ENCODE measurements at places on chromosomes 7 and 10.

DNA sequence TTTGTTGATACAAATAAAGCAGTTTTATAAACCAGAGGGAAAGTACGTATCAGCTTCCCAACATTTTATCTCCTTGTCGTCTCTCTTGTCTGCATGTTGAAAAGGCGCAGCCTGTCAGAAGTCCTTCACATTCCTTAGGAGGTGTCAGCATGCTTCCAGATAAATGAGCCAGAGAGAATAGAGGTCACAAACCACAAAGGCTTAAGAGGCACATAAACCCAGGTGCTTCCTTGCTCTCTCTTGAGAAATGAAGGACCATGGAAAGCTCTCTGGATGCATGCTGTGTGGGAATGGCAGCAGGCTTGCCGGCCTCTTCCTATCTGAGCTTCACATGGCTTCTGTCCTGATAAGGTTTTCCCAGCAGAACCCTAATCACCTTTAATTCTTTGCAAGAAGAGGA, 448.5 kb downstream of the XPNPEP1 start:
- DNase-seq, result no peak

- DNase-seq, result no peak
These were observed 20.1 kb upstream of the COL13A1 start for GRCh38 chr10:69781576-69781975.

- no peak for DNase-seq
These were observed 62.2 kb downstream of the GRID1 start for GRCh38 chr10:86304436-86304835.

GRCh38 chr10:130987401-130987800, 324.1 kb downstream of the TCERG1L start:
- DNase-seq, result no peak

DNA sequence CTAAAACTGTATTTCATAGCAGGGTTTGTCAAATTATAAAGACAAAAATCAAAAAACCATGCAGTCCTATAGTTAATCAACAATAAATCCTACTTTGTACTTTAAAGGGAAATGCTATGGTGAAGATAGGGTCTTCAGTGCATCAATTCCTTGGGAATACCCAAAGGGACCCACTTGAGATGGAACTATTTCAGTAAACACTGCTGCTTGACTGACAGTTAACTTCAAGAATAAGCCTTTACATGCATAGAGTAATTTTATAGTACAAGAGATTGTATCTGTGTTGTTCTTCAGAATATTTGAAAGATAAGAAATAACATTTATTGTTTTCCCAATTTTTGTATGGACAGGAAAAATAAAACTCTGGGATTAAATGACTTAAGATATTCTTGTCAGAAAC, 1179.6 kb downstream of the CNTNAP2 start:
- DNase-seq, result no peak

GRCh38 chr7:38858259-38858884, 50.6 kb downstream of the VPS41 start:
- peak; percentile 66 for DNase-seq

DNA sequence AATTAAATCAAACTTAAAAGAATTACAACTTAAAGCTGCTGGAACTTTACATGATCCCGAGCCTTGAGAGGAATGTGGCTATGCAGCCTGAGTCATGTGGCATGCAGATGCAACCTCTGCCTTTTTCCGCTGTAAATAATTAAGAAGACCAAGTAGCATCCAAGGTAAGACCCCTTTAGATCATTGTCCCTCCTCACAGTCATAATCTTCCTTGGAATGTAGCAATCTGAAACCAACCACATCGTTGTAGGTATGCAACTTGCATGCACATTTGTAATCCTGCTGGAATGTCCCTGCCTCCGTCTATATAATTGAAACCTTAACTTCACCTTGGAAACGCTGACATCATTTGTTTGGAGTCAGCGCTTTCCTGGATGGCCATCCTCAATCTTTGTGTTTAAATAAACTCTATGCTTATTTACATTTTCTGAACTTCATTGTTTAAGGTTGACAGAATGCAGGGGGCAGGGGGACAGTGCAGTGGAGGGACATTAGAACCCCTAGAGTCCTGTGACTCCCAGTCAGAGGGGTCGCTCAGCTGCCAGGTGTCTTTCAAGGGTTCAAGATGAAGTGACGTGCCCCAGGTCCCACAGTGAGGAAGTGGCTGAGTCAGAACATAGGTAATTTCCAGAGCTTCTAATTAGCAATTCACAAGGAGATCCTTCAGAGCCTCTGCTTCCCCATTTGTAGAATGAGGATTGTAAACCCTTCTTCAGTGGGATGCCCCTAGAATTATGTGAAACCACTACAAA, 110.7 kb downstream of the RALA start:
- no peak for DNase-seq

DNA sequence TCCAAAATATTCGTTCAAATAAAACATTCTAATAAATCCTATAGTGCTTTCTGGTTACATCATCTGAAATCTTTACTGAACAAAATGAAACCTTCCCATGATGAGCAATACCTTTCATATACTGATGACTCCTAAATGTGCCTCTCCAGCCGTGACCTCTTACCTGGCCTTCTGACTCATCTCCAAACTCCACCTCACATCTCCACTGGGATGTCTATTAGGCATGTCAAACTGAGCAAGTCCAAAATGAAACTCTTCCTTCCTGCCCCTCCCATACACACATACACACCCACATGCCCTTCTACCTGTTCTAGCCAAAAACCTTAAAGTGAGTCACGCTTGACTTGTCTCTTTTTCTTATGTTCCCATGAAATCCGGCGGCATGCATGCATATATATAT, 22.9 kb downstream of the GSAP start:
- no peak for DNase-seq

- no peak for DNase-seq
These were observed 40.1 kb upstream of the STRIP2 start for GRCh38 chr7:129394101-129394500.

DNA sequence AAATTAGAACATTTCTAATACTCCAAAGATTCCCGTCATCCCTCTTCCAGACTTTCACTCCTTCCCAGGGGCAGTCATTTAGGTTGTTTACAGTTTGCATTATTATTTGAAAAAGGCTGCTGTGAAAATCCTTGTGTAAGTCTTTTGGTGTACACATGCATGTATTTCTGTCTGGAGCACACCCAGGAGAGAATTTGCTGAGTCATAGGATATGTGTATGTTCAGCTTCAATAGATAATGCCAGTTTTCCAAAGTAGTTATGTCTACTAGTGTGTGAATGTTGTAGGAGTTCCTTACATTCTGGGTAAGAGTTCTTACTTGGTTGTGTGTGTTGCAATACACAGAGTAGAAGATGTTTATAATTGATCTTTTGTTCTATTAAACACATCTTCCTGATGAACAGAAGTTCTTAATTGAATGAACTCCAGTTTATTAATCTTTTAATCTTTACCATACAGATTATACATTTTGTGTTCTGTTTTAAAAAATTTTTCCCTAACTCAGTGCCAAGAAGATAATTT, 25.3 kb downstream of the CROT start:
- DNase-seq, result no peak

DNA sequence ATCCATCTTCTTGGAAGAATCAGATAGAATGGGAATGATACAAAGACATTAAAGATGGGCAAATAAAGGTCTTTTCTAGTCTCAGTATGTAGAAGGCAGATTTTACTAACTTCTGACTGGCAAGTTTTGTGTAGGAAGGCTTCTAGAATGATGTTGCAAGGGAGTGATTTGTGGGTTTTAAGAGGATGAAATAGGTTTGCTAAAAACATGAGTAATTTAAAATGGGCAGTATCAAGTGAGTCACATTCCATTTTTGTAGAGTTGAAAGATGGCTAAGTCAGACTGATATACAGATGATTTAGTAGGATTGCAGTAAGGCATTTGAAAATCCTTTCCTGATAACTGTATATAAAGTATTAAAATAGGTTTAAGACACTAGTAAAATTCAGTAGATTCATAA, 777.4 kb downstream of the SORCS1 start:
- no peak for DNase-seq

- no peak for DNase-seq
These were observed 39.8 kb downstream of the ASB4 start for GRCh38 chr7:95525503-95525902.

DNA sequence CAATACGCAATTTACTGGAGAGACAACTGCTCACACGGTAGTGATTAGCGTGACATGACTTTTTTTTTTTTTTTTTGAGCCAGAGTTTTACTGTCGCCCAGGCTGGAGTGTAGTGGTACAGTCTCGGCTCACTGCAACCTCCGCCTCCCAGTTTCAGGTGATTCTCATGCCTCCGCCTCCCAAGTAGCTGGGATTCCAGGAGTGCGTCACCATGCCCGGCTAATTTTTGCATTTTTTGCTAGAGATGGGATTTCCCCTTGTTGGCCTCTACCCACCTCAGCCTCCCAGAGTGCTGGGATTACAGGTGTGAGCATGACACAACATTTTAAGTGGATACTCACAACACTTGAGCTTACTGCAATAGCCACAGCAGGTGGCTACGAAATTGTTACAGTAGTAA, 11.9 kb downstream of the ARL4A start:
- no peak for DNase-seq

DNA sequence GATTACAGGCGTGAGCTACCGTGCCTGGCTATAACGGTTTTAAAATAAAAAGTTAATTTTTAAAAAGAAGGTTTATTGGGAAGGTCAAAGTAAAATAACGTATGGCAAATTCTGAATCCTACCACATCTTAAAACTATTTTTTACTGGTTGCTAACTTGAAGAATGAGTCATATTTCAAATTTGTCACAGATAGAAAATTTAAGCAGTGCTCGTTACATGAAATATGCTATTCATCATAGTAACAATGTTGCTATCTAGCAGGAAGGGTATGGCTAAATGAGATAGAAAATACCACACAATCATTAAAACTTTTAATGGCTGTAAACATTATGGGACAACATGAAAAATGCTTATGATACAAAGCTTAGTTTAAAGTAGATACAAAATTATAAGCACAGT, 500.5 kb downstream of the PHTF2 start:
- DNase-seq, result no peak

- DNase-seq, result peak; percentile 28
These were observed 42.3 kb downstream of the NOC3L start for GRCh38 chr10:94320285-94320914.

GRCh38 chr10:2978574-2979273, 88.6 kb upstream of the PFKP start:
- DNase-seq, result no peak

DNA sequence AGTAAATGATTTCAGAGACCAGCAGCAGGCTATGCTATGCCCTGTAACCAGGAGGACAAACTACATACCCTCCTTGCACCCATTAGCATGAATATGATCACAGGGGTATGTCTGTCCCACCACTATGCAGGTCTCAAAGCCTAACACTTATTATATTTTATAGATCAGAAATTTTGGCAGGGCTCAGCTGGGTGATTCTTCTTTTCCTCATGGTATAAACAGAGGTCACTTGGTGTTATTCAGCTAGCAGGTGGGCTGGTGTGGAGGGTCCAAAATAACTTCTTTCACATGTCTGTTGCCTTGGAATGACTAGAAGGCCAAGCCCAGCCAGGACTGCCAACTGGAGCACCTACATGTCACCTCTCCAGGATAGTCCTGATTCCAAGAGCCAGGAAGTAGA, 252.9 kb downstream of the ARHGAP12 start:
- DNase-seq, result no peak

DNA sequence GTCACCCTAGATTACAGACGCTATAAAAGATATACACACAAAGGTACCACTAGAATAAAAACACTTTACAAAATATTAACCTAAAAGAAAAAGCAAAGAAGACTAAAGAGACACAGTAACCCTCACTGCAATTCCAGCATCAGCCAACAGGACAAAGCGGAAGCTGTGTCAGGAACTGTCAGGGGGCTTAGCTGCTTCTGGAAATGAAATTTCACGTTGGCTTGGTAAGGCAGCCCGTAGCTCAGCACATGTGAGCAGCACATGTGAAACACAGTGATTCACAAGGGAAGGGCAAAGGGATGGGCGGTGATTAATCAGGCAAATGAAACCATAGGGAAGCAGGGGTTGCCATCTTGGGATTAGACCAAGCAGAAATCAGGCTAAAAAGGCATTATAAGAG, 195.4 kb downstream of the MGMT start:
- DNase-seq, result no peak

DNA sequence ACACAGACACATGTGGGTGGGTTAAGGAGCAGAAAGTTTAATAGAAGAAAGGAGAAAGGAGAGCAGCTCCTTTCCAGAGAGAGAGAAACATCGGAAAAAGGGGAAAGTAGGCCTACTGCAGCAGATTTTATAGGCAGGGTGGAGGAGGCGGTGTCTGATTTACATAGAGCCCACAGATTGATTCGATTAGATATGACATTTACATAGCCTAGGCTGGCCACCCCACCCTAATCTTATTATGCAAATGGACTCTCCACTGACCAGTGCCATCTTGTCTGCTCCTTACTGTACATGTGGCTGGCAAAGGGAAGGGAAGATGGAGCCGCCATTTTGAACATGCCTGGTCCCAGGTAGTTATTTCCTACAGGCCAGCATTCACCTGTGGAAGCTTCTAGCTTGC, 38.7 kb upstream of the SCIN start:
- DNase-seq, result no peak

DNA sequence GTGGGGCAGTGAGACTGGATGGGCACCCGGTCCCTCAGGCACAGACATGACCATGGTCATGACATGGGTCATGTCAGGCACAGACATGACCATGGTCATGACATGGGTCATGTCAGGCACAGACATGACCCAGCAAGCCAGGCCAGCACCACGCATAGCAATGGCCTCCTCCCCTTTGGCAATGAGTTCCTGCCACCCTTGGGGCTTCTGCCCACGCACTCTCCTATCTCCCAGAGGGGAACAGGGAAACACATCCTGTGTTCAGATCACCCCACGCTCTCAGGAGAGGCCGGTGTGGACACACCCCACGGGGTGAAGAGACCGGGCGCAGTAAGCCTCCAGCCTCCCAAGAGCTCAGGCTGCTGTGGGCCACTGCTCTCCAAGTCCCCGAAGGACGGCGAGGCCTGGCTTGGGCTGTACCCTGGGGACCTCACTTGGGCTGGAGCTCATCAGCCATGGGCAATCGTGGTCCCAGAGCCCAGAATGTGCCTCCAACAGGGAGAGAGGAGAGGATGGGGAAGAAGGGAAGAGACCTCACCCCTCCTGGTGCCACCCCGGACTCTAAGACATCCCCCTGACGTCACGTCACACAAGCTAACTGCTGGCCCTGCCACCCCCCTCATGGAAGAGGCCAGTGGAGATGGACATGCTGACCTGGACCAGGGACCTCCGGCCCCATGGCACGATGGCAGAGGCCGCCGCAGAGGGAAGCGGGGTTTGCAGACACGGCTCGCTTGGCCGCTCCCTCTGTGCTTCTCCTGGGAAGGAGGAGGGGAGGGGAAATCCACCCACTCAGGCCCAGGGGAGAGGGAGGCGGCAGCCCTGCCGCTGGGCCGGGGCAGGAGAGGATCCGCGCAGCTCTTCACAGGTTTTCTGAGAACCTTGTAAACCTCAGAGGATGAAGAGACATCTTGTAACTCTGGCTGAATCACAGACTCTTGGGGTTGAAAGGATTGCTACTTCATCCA, 269.6 kb downstream of the ELFN1 start:
- no peak for DNase-seq

DNA sequence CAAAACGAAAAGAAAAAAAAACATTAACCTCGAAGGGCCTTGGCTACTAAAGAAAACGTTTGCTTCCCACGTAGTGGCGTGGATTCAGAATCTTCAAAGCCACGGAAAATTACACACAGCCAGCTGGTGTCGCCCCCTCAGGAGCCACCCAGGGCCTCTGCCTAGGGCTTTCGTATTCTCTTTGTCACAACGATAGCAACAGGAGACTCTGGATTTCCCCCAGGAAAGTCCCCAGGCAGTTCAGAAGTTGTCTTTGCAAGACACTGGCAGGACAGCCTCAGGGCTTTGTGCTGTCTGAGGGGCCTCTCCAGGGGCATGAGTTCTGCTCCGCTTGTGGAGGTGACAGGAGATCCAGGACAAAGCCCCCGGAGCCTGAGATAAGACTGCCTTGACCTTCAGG, 150.2 kb upstream of the INSYN2A start:
- DNase-seq, result no peak
